ENCODE measurements at places on chromosomes 6 and 20. TPM values are rescaled to one million over a fixed set of nuclear protein-coding genes. Genes with fewer than 3 reads are reported as not detected.

IBTK gene
- 19.6 TPM for total RNA-seq

WFDC5 gene
- total RNA-seq: not detected

VWA7 gene
- total RNA-seq: 24.7 TPM

PACRG gene
- total RNA-seq: 0.83 TPM

GHRH gene
- 0.63 TPM for total RNA-seq

SLX4IP gene
- 3.3 TPM for total RNA-seq

FRMD1 gene
- total RNA-seq: not detected

GRM1 gene
- total RNA-seq: 0.54 TPM

ARFGEF3 gene
- total RNA-seq: 1.1 TPM

SLC22A1 gene
- total RNA-seq: 0.42 TPM

IRAK1BP1 gene
- 7.5 TPM for total RNA-seq

ENPP3 gene
- total RNA-seq: 0.39 TPM

SLC44A4 gene
- total RNA-seq: not detected

FAM209A gene
- total RNA-seq: not detected

ARID1B gene
- 72.7 TPM for total RNA-seq

SPTLC3 gene
- total RNA-seq: 2.2 TPM

CRIP3 gene
- 5.2 TPM for total RNA-seq

FNDC1 gene
- total RNA-seq: 0.25 TPM

BNIP5 gene
- total RNA-seq: 0.12 TPM

HLA-DRB1 gene
- total RNA-seq: 0.63 TPM
